ENCODE measurements at places on chromosomes 4 and X. TPM values are rescaled to one million over a fixed set of nuclear protein-coding genes. Genes with fewer than 3 reads are reported as not detected.

GRCh38 chrX:19541931-19542330, 26.6 kb upstream of the MAP3K15 start:
- no peaks in the 10 kb centered on the region for H3K27me3 ChIP-seq
- no peaks in the 10 kb centered on the region for H3K4me1 ChIP-seq
- no peak overlapping the region for H3K27ac ChIP-seq
- no peak overlapping the region for H3K4me3 ChIP-seq

GRCh38 chrX:133444196-133444595, 28.9 kb upstream of the GPC4 start:
- no peak overlapping the region for H3K27ac ChIP-seq
- no peaks in the 10 kb centered on the region for H3K4me1 ChIP-seq
- DNase-seq = no peak
- no peaks in the 10 kb centered on the region for H3K27me3 ChIP-seq
- no peaks in the 10 kb centered on the region for H3K36me3 ChIP-seq

DNA sequence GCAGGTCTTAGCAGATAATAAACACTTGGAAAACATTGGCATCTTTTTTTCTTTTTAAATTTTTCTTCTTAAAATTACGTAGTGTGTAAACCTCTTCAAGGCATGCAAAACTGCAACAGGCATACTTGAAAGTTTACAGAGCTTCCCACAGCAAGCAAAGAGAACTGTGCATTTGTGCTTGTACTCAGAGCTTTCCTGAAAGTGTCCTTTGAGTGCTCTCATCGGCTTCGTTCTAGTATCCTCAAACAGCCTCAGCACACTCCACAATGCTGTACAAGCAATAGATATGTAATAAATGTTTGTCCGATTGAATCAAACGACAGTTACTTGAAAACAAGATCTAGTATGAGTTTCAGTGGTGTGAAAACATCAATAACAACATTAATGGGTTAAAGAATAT, 227.5 kb downstream of the PAPSS1 start:
- no peaks in the 10 kb centered on the region for H3K36me3 ChIP-seq
- H3K4me3 ChIP-seq = no peak overlapping the region
- no peak for DNase-seq
- H3K27me3 ChIP-seq = no peaks in the 10 kb centered on the region
- H3K4me1 ChIP-seq = no peaks in the 10 kb centered on the region
- H3K27ac ChIP-seq = no peak overlapping the region

IL2 gene
- not detected for polyA plus RNA-seq
